ENCODE measurements at places on chromosomes 7 and 10.

- DNase-seq: no peak
Measured at GRCh38 chr7:138565071-138565450, 105.0 kb downstream of the TRIM24 start.

DNA sequence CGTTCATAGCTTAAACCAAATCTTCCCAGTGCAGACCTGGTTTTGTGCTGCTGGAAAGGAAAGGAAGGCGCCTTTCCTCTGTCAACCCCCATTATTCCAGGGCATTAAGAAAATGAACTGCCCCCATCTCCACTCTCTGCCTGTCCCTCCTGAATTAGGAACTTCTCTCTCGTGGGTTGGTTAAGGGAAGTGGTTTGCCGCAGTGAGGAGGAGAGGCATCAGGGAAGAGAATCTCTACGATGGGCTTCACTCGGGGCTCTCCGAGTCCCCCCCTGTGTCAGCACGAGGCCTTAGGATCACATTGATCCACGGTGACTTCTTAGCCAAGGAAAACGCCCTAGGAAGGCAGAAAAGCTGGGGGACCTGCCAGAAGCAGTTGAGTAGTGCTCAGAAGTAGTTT, 53.9 kb upstream of the LYZL2 start:
- DNase-seq: no peak

- no peak for DNase-seq
Measured at GRCh38 chr7:151719897-151720242, 157.0 kb downstream of the PRKAG2 start.

GRCh38 chr10:22491931-22492615, 146.8 kb downstream of the SPAG6 start:
- DNase-seq: no peak

DNA sequence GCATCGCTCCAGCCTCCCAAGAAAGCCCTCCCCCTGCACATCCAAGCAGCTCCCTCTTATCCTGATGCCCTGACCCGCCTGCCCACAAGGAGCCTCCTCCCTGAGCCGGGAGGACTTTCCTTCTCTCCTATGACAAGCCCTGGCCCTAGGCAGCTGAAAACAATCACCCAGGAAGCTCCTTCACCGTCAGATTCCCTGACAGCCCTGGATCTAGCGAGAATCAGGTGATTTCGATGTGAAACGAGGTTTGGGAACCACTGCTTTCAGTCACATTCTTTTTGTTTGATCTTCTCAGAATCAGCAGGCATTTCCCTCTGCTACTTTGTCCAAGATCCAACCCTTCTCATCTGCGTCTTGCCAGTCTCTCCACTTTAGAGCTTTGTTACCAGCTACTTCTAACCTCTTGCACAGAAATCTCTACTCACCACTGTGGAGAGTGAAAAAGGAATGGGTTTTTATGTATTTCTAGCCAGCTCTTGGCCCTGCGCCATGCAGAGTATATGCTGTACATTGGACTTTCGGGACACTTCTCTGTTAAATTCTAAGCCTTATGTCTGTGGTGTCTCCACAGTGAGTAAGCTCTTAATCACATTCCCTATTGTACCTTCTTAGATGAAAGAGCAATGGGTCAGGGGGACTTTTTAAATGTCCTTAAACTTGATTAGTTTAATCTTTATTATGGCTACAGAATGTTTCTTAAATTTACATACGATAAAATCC, 253.2 kb upstream of the C7orf33 start:
- DNase-seq: no peak
